ENCODE measurements at places on chromosomes 6 and 20.

- DNase-seq: no peak
Observed at GRCh38 chr6:134414793-134415192, 96.9 kb upstream of the SGK1 start.

DNA sequence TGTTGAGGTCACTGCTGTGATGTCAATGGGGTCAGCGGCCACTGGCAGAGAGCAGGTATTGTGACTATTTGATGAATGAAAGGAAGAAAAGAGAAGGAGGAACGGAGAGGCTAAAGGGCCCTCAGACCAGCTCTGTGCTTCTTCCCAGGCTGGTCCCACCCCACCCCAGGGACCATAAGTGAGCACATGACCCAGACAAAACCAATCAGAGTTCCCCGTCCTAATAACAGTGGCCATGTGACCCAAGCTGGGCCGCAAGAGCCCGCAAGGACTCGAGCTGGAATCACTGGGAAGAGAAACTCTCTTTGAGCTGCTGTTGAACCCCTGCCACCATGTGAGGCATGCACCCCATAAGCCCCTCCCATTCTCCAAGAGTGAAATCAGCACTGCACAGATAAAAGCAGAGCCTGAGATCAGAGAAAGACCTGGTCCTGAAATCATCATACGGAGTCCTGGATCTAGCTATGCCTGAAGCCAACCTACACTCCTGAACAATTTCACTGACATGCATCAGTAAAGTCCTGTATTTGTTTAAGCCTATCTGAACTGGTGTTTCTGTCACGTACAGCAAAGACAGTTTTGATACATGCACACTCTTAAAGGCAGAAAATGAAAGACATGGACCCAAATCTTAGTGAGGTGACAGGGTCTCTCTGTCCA, 90.2 kb downstream of the PREX1 start:
- DNase-seq: no peak

DNA sequence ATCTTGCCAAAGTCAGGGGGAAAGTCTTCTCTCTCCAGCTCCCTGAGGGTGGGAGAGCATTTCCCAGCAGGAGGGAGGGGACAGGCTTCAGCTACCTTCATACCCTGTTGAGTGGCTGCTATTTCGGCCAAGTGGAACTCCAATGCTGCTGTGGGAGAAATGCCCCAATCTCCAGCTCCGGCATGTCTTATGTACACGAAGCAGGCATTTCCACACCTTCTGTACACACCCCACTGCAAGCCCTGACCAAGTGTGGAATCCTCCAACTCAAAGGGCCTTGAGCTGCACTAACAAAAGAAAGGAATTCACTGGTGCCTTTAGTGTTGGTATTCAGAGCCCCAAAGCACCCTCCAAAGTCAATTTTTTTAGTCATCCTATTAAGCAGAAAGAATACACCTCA, 313.6 kb upstream of the NT5E start:
- DNase-seq: no peak

- DNase-seq: no peak
Observed at GRCh38 chr20:34543463-34544056, 15.0 kb upstream of the MAP1LC3A start.

GRCh38 chr20:37931153-37931922, 28.4 kb downstream of the VSTM2L start:
- no peak for DNase-seq

DNA sequence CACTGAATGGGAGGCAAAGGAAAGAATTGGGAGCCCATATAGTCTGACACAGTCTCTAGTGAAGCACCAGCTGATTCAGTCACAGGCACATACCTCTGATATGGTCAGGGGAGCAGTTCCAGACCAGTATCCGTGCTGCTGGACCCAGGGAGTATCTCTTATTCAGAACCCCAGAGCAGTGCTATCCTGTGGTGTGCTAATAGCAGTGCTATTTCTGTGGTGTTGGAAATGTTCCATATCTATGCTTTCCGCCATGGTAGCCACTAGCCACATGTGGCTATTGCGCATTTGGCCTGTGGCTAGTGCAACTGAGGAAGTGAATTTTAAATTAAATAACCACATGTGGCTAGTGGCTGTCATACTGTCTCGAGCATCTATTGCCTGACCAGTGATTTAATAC, 11.0 kb downstream of the SCUBE3 start:
- no peak for DNase-seq

- DNase-seq: no peak
Observed at GRCh38 chr6:35503534-35503933, 6.7 kb upstream of the TEAD3 start.

- DNase-seq: no peak
Observed at GRCh38 chr6:122995921-122996793, at the start of gene CLVS2. Gene CLVS2, plus strand, starts transcription at chr6:122996235. Its CDS starts 1,543 bp downstream, at chr6:122997778.

- no peak for DNase-seq
Observed at GRCh38 chr20:3123542-3123941, 36.1 kb downstream of the FASTKD5 start.

DNA sequence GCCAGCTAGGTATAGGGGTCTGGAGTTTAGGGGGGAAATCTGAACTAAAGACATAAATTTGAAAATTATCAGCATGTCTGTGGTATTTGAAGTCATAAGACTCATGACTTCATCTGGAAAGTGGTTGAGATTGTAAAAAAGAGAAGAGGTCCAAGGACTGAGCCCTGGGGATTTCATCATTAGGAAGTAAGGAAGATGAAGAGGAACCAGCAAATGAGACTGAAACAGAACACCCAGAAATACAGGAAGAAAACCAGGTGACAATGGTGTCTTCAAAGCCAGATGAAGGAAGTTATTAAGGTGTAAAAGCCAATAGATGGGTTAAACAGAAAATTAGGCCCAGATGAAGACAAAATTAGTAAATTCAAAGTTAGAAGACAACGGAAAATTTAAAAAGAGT, 49.1 kb upstream of the UBR2 start:
- DNase-seq: no peak

DNA sequence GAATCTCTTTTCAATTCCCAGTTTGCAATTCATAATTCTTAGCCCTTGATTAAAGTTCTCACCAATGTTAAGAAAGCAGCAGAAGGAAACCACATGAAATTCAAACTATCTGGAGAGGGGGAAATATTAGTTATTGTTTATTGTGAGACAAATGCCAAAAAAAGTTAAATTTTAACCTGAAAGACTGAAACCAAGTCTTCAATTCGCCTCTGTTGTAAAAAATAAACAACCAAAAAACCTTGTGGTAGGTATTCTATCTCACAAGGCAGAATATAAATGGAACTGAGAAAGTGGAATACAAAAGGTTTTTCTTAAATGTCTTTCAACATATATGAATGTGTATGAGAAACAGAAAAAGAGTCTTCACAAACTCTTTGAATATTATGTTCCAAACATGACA, 24.8 kb downstream of the TMX4 start:
- DNase-seq: no peak

DNA sequence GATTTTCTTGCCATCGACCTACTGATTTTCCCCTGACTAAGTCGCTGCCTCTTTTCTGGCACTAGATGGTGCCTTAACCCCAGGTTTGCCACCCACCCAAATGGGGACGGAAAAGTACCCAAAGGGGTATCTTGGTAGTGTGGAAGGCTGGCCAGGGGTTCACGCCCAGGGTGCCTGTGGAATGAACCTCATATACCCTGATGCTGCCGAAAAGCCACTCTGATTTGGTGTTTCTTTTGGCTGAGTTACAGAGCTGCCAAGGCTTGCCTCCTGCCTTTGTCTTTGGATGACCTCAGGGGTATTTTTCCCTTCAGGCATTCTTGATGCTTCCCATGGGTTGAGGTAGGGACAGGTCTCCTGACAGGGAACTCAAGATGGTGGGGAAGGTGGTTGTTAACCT, 78.1 kb downstream of the MAP3K7 start:
- no peak for DNase-seq

GRCh38 chr20:46552460-46553420, 2.3 kb upstream of the OCSTAMP start:
- no peak for DNase-seq

DNA sequence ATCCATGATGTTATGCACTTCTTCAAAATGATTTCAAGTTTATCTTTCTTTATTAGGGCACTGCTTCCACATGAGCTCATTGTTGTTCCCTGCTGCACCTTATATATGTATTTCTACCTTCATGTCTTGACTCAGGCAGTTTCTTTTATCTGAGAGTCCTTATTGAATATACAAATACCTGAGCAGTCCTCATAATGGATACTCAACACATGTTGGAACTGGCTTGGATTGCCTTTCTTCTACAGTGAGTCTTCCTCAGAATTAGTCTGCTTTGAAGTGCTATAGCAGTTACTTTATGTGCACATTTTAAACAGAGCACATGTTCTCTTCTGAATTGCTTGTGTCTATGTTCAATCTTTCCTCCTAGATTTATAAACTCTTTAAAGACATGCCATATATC, 45.3 kb upstream of the LOC128125822 start:
- no peak for DNase-seq

- DNase-seq: no peak
Observed at GRCh38 chr6:159830501-159831372, 30.7 kb downstream of the PNLDC1 start.

- no peak for DNase-seq
Observed at GRCh38 chr20:36523341-36523740, 18.0 kb upstream of the MYL9 start.

DNA sequence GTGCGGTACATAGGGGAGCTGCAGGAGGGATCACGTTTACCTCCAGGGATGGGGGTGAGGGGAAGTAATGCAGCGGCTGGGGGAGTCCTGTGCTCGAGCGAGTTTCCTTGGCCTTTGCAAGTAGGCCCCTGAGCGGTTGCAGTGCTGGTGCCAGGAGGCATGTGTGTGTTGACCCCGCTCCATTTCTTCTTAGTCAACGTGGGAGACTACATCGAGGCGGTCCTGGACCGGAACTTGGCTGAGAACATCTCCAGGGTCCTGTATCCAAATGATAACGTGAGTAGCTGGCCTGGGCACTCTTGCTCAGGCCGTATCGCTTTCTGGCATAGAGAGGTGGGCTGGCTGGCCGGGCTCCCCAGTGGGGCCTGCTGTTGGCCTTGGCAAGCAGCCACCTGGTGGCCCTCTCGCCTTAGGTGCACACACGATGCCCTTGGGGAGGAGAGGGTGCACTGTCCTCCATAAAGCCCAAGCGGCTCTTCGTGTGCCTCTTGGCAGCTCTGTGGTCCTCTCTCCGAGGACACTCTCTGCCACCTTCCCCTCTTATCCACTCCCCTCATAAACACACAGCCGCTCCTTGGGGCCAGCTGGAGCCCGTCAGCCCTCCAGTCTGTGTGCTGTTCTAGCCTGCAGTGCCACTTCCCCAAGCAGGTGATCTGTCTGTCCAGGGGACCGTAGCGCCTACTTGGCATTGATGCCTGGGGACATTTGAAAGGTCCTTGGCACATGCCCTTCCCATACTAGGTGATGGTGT, 29.3 kb downstream of the PYGB start:
- no peak for DNase-seq

- DNase-seq: no peak
Observed at GRCh38 chr6:90436403-90436802, 139.8 kb upstream of the BACH2 start.

- DNase-seq: no peak
Observed at GRCh38 chr20:58797371-58798338, 53.0 kb downstream of the GNAS-AS1 start.

DNA sequence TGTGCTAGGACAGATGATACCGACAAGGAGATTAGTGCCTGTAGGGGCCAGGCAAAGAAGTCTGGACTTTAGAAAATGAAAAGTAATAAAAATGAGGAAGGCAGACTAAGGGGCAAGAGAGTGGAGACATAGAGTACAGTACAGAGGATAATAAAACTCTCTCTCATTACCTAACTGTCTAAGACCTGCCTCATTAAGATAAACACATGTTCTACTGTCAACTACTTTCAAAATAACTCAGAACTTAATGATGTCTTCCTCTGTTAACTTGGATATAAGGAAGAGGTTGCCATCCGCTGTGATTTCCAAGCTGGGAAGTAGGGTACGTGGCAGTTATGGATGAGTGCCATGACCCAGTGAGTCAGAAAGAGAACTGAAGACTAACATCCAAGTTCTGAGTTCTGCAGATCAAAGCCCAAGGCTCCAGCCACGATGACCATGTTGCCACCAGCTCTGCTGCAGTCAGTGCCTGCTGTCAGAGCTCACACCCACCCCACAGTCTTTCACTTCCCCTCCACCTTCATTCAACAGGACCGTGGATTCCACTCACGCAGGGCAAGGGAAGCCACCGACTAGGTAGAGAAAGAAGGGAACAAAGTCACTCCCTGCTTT, 81.8 kb downstream of the KIF16B start:
- DNase-seq: no peak

- no peak for DNase-seq
Observed at GRCh38 chr6:558089-558488, 98.8 kb downstream of the HUS1B start.

DNA sequence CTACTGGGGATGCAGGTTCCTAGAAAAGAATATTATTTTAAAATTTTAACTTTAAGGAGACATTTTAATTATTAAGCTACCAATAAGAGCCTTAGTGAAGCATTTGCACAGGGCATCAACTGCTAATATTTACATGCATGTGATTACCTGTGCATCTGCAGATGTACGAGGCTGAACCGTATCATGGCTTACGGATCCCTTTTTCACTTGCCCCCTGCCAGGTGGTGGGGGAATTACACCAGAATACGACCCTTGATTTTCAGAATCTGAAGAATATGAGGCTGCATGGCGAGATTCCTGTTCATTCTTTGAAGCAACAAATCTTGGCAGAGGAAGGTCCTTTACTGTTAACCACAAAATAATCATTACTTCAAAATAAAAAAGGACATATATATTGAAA, 42.7 kb downstream of the REPS1 start:
- DNase-seq: no peak

- DNase-seq: no peak
Observed at GRCh38 chr6:20746024-20746423, 211.8 kb downstream of the CDKAL1 start.

DNA sequence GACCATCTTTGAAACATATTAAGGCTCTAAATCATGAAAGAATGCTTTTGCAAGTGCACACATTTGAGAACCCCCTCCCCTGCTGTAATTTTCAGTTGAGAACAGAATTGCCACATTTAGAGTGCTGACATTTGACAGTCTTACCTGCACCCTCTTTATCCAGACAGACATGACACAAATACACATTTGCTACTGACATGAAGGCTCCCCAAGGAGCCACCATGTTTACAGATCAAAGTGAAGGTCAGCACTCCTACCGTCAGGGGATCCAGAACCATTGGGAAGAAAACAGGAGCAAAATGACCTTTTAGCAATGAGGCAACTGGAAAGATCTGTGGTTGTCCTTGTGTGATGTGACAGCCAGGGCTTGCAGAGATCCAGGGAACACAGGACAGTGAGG, 315.4 kb upstream of the CNR1 start:
- no peak for DNase-seq

DNA sequence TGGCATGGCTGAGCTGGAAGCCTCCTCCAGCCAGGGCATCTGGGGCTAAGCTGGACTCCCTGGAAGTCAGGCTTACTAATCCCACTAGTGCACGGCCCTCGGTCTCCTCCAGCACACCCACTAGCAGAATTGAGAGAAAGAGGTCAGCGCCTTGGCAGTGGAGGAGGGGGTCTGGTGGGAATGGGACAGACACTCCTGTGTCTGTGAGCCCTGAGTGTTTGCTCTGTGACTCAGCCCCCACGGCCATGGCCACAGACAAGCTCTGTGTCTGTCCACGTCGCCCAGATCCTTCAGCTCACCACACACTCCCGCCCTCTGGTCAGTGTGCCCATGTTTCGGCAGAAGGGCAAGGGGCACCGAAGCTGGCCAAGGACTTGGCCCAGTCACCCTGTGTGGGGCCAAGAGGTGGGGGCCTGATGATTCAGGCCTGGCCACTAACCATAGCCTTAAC, 8.8 kb downstream of the MDFI start:
- no peak for DNase-seq

- DNase-seq: no peak
Observed at GRCh38 chr20:23584434-23585199, 16.3 kb upstream of the CST9L start.
